ENCODE measurements at places on chromosomes 7 and 10.

DNA sequence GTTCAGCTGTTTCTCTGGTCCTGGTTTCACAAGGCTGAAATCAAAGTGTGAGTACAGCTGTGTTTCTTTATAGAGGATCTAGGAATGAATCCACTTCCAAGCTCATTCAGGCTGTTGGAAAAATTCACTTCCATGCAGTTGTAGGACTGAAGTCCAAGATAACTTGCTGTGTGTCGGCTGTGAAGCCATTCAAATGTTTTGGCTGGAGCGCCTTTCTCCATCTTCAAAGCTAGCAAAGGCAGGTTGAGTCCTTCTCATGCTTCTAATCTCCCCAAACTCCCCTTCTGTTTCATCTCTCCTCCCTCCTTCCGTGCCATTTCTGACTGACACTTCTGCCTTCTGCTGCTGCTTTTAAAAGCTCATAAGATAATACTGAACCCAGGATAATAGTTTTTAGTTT, 1195.4 kb upstream of the LRRN3 start:
- no peak for DNase-seq

GRCh38 chr7:38002689-38003088, 82.2 kb downstream of the EPDR1 start:
- no peak for DNase-seq

DNA sequence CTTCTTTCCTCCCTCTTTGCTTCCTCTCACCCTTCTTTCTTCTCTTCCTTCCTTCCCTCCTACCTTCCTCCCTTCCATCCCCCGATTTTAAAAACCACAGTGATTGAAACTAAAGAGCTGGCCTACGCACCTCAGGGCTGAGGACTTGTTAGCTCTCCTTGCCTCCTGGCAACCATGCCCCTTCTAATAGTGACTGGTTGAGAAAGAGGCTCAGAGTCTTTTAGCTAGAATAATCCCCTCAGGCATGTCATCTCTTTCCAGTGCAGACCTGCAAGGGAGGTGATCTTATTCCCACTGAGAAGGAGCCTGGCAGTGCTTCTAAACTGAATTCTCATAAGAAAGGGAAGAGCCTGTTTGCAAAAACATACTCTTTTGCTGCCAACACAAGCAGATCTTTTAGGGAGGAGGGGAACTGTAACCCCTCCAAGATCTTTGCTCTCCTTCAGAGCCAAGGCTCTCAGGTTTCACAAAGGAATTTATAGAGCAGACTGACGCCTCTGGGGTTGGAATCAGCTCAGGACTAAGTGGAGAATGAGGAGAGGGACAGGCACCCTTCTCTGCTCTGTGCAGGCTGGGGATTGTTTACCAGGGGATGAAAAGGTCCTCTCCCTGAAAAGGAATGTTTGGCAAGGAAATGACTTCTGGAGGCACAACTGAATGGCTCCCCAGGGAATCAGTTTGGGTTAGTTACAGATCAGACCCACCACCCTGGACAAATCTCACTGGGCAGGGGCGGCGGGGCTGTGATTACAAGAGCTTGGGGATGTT, 9.4 kb upstream of the ANKRD1 start:
- no peak for DNase-seq

DNA sequence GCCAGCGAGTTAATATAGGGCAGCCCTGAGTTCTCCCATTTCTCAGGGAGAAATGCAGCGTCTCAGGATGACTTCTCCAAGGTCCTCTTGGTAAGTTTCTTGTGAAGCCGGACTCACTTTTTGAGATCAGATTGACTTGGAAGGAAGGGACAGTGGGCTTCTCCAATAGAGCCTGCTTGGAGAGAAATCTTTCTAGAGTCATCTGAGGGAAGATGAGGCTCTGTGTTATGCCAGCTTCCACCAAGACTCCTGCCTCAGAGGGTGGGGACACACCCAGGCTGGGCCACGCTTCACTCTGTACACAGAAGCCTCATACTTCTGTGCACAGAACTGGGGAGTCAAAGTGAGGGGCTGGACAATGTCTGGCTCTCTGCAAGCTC, 5.6 kb downstream of the C10orf105 start:
- no peak for DNase-seq

GRCh38 chr10:71244431-71245419, 32.4 kb downstream of the UNC5B start:
- no peak for DNase-seq

DNA sequence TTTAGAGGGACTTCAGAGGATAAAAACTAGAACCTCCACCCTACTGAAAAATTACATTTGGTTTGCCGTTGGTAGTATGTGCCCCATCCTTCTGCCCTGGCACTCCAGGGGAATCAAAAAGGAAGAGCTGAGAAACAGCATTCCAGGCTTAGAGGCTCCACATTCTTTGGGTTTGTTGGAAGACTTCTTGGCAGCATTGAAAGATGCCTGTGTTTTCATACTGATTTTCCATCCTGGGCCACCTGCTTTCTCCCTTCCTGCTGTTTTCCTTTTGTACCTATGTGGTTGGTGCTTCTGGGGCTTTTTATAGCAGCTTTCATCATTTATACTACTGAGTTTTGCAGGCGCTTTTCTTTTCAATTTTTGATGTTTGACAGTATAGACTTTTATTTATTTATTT, 61.7 kb downstream of the AUTS2 start:
- no peak for DNase-seq

DNA sequence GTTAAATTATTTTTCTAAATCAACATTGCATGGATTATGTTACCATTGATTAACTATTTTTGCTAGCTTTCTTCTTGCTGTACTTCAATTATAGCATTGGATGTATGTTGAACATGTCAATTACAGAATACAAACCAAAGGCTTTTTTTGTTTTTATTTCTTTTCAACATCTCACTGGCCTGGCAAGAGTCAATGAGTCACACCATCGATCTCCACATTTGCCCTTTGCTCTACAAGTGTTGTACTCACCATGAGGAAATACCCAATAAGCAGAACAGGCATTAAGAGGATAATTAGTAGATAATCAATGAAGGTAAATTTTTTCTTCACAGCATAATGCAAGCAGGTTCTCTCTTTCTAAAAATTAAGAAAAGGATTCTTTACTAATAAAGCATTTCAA, 23.3 kb downstream of the ANKRD22 start:
- DNase-seq, result no peak

- no peak for DNase-seq
These were observed 31.1 kb downstream of the DRGX start for GRCh38 chr10:49364747-49365146.

DNA sequence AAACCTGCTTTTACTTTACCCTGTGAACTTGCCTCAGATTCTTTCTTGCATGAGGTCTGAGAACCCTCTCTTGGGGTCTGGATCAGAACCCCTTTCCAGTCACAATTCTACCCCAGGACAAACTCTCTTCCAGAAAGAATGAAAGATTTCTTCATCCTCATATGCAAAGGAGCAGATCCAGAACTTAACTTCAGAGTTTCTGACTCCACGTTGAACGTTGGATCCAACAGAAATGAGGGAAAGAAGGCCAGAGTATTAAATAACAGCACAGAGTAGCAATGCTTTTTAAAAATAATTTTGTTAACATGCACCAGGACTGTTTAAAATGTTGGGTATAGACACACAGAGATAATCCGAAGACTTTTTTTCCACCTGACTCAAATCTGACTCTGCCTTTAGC, 632.9 kb upstream of the AUTS2 start:
- no peak for DNase-seq

- DNase-seq, result no peak
These were observed 76.1 kb downstream of the ZNF277 start for GRCh38 chr7:112282476-112283188.

GRCh38 chr10:133231244-133231945, 1.4 kb downstream of the UTF1 start:
- DNase-seq, result no peak

DNA sequence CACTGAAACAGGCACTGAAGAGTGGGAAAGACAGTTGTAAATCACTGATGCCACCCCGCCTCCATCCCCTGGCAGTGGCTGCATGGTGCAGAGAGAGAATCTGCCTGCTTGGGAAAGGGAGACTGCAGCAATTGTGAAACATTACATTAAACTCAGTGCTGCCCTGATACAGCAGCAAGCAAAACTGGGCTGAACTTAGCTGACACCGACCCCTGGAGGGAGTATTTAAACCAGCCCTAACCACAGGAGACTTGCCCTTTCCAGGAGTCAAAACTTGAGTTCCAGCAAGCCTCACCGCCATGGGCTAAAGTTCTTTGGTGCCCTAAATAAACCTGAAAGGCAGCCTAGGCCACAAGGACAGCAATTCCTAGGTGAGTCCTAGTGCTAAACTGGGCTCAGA, 109.4 kb upstream of the PLPP4 start:
- no peak for DNase-seq

DNA sequence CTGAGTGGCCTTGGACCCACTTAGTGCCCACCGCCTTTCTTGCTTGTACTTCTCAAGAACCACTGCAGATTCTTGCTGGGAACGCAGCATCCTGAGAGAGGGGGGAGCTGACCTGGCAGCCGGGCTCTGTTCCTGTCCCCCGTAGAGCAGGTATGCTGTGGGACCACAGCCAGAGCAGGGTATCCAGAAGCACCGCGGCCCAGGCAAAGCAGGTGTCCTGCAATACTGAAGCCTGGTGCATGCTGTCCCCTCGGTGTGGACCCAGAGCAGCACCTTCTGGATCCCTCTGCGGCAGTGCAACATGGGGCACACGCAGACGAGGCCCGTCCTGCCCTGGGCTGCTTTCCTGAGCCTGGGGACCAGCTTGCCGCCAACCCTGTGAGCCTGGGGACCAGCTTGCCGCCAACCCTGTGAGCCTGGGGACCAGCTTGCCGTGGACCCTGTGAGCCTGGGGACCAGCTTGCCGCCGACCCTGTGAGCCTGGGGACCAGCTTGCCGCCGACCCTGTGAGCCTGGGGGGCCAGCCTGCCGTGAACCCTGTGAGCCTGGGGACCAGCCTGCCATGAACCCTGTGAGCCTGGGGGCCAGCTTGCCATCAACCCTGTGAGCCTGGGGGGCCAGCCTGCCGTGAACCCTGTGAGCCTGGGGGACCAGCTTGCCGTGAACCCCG, 60.9 kb upstream of the ADGRA1 start:
- DNase-seq, result no peak
